HFFc6 (cell line): ENCODE measurements at places on chromosomes 1 and 21.

DNA sequence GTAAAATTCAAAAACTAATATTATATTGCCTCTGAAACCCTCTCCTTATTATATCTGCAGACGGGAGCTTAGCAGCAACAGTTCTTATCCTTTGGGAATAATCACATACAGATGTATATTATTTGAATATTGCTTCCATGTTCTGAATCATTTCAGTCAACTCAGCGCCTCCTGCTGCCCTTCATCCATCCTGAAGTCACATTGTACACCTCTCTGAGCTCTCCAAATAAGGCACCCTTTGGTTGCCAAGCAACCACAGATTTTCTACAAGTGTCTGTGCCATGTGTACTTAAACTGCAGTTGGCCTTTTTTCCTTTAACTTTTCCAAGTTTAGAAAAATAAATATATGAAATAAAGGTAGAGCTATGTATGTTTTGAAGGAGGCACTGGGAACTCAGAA, 384.3 kb downstream of the LRRIQ3 start:
- H3K4me3 ChIP-seq, result no peak overlapping the region
- no peaks in the 10 kb centered on the region for H3K27me3 ChIP-seq
- H3K27ac ChIP-seq, result no peak overlapping the region
- no peaks in the 10 kb centered on the region for H3K4me1 ChIP-seq
- no peaks in the 10 kb centered on the region for H3K36me3 ChIP-seq

DNA sequence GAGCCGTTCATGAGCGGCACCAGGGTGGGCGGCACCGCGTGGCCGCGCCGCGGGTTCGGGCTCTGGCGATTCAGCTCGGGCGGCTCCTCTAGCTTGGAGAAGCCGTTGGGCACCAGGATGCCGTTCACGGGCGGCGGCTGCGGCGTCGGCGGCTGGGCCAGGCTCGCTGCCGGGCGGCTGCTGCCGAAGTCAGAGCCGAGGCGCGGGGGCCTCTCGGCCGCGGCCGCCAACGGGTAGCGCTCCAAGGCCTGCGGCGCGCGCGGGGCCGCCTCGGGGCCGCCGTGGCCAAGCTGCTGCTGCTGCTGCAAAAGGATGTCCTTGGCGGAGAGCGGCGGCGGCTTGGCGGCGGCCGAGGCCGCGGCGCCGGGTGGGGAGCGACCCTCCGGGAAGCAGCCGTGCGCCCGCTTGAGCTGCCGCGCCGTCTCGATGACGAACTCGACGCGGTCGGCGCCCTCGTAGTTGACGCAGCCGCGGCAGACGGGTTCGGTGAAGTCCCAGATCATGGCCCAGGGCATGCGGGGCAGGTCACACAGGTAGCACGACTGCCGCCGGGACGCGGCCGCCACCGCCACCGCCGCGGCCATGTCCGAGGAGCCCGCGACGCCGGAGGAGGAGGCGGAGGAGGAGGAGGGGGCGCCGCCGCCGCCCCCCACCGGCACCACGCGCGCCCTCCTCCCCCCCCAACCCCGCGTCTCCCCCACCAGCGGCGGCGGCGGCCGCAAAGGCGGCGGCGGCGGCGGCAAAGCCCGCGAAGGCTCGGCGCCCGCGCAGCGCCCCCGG, 877 bp downstream of the IRF2BP2 start:
- peak overlapping the region; percentile 63; the same call in 1 of the 2 replicates for H3K4me3 ChIP-seq
- DNase-seq, result no peak
- peaks cover 41% of the 10 kb centered on the region for H3K36me3 ChIP-seq
- H3K4me1 ChIP-seq, result peaks cover 69% of the 10 kb centered on the region

DNA sequence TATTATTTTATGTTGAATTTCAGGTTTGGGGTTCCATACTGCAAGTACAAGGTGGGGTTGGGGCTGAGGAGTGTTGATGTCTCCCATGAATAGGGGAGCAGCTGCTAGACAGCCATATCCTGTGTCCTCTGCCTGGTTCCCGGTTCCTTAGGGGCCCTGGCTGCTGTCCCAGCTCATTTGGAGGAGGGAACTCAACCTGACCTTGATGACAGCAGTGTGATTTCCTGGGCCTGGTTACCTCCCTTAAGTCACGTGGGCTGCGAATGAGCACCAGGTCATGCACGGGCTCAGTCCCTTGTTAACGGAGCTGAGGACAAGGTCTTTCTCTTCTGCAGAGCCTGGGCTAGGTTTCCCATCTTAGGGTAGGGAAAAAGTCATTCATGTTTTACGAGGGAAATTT, 85.1 kb downstream of the MTR start:
- no peak for DNase-seq
- H3K27me3 ChIP-seq, result no peaks in the 10 kb centered on the region
- no peaks in the 10 kb centered on the region for H3K4me1 ChIP-seq

DNA sequence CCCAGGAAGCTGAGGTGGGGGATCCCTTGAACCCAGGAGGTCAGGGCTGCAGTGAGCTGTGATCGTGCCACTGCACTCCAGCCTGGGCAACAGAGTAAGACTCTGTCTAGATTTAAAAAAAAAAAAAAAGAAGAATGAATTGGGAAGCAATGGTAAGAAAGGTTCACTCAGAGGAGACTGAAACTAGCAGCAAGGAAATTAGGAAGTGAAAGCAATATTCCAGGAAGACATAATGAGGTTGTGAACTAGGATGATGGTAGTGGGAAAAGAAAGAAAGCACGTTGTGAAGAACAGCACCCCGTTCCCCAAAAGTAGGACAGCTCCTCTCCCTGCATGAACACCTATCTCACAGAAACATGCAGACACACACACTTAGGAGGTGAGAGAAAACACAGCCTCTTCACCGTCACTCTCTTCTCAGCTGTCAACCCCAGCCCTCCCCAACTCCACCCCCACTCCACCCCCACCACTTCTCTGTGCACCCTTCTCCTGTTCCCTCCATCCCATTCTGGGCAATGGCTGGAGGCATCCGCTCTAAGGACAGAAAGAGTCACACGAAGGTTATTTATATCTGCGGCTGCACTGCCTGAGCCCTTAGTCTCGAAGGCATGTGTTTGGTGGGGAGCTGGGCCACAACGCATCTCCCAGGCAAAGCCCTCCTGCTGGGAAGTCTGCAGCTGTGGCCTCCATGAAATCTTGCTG, 101.8 kb upstream of the LPGAT1 start:
- H3K36me3 ChIP-seq, result no peaks in the 10 kb centered on the region
- H3K4me1 ChIP-seq, result peaks cover 17% of the 10 kb centered on the region
- H3K27me3 ChIP-seq, result peaks cover 4% of the 10 kb centered on the region
- no peak overlapping the region for H3K27ac ChIP-seq
- no peak for DNase-seq

DNA sequence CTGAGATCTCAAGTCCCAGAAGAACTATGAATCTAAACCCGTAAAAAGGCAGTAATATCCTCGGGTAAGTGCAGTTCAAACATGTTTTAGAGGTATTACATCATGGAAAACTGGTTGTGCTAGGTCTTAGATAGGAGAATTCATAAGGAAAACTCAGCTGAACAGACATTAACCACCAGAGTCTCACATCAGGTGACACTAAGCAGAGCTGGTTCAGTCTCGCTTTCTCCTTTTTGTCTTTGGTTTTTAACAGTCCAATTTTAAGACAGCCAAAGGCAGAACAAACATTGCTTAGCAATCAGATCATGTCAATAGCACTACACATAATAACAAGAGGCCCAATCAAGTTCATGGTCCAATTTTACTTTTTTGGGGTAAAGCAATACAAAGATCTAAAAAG, 63.1 kb upstream of the MUTYH start:
- no peak overlapping the region for H3K27ac ChIP-seq
- no peaks in the 10 kb centered on the region for H3K36me3 ChIP-seq

DNA sequence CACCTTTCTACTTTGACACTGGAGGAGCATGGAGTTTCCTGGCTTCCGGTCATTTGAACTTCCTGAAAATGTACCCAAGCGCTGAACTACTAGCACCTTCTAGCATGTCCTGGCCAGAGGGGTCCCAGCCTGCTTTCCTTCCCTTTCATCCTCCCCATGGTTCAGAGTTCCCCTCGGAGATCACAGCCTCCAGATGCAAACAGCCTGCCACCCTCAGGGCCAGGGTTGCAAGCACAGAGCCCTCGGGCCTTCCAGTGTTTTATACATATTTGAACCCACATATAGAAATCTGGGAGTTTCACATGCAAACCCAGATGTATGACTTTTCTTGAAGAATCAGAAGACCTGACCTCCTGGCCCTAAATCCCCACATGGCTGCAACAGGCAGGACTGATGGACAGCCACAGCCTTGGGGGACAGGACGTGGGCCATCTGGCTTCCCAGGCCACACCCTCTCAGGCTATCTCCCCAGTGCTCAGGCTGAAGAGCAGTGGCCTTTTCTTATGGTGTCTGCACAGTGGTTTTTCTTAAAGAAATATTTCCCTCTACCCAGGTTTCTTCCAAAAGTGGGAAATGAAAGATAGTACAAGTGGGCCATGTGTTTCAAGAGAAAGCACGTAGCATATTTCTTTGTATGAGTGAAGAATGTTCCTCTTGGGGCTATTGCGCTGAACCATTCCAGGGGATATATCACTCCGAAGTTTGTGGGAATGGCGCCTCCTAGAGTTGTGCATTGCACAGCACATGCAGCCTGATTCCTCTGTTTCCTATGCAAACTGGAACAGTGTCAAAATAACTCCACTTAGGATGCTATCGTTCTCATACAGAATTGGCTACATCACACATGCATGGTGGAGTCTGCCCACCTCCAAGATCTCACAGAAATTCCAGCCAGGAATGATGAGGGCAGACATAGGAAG, 232.0 kb upstream of the VAMP3 start:
- DNase-seq, result no peak
- no peak overlapping the region for H3K27ac ChIP-seq
- peaks cover 7% of the 10 kb centered on the region; the same call in 1 of the 2 replicates for H3K36me3 ChIP-seq
- peaks cover 1% of the 10 kb centered on the region for H3K27me3 ChIP-seq
- H3K4me1 ChIP-seq, result peaks cover 31% of the 10 kb centered on the region

GRCh38 chr1:175150596-175151319, 41.8 kb downstream of the KIAA0040 start:
- no peaks in the 10 kb centered on the region for H3K36me3 ChIP-seq
- H3K4me3 ChIP-seq, result no peak overlapping the region
- H3K4me1 ChIP-seq, result peaks cover 12% of the 10 kb centered on the region
- peaks cover 18% of the 10 kb centered on the region for H3K27me3 ChIP-seq
- no peak overlapping the region for H3K27ac ChIP-seq
- DNase-seq, result peak; percentile 22

DNA sequence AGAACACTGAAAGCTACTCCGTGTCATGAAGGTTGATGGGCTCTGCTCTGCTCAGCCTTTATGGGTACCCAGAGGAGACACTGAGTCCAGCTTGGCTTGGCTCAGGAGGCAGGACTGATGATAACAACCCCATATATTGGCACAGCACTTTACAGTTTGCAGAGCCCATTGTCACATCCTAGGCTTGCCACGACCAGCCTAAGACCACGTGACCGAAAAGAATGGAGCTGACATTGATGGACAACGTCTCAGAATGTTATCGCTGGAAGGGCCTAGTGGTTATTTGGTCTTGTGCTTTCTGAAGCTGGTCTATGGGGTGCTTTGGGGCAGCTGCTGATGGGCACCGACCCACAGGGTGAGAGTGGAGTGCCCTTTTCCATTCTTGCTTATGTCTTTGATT, 72.9 kb upstream of the RUNX3 start:
- DNase-seq, result no peak
- no peak overlapping the region for H3K4me3 ChIP-seq
- peaks cover 26% of the 10 kb centered on the region for H3K27me3 ChIP-seq
- no peak overlapping the region for H3K27ac ChIP-seq
- peaks cover 16% of the 10 kb centered on the region for H3K4me1 ChIP-seq
- no peaks in the 10 kb centered on the region for H3K36me3 ChIP-seq

DNA sequence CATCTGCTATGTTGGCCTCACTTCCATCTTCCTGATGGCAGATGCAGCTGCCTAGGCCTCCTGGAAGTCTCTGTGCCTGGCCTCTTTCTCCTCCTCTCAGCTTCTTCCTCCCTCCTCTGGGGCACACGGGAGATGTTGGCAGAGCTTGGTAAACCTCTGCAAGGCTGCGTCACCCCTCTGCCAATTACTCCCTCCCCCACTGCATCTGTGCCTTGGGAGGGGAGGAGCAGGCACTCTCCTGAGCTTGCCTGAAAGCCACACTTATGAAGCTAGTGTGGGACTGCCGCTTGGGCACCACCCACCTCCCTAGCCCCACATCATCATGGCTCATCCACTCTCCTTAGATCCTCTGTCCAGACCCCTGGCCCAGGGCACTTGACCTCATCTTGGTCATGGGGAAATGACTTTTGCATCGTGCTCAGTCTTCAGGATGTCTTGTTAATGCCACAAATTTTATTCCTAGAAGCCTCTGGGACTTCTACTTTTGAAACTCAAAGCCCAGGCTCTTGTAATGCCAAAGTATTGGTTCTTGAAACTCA, 7.3 kb upstream of the TMEM51 start:
- H3K27me3 ChIP-seq, result peaks cover 46% of the 10 kb centered on the region
- no peaks in the 10 kb centered on the region for H3K4me1 ChIP-seq
- no peak overlapping the region for H3K27ac ChIP-seq
- H3K36me3 ChIP-seq, result no peaks in the 10 kb centered on the region
- no peak for DNase-seq

- H3K27me3 ChIP-seq, result peaks cover 3% of the 10 kb centered on the region
- H3K4me3 ChIP-seq, result peak overlapping the region; percentile 62
- peaks cover 18% of the 10 kb centered on the region for H3K36me3 ChIP-seq
These were observed 49.3 kb downstream of the ADAMTS1 start for GRCh38 chr21:26795866-26796329.

- H3K4me1 ChIP-seq, result no peaks in the 10 kb centered on the region
- DNase-seq, result no peak
- H3K27me3 ChIP-seq, result no peaks in the 10 kb centered on the region; the same call in 1 of the 2 replicates
These were observed 16.6 kb upstream of the CLCA4 start for GRCh38 chr1:86530211-86530845.

GRCh38 chr1:183845681-183846080, 40.8 kb downstream of the RGL1 start:
- H3K4me3 ChIP-seq, result peak overlapping the region; percentile 22; the same call in 1 of the 2 replicates
- peaks cover 1% of the 10 kb centered on the region; the same call in 1 of the 2 replicates for H3K27me3 ChIP-seq
- peak overlapping the region; percentile 39 for H3K27ac ChIP-seq
- DNase-seq, result peak; percentile 19

DNA sequence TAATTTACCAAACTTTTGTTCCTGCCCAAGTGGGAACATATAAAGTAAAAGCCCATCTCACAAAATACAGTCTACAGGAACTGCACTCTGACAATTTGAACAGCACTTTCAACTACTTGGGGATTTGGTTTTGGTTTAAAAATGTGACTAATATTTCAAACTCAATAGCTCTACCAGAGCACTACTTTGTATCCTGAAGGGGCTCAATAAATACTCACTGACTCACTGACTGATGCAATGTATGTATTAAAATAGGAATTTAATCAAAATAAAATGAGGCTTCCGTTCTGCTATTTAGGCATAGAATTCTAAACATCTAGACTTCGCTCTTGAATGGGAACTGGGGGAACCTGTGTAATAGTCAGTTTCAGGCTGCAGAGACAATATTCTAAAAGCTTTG, 21.9 kb downstream of the EFCAB14 start:
- no peak for DNase-seq
- H3K36me3 ChIP-seq, result peaks cover 22% of the 10 kb centered on the region

- H3K27me3 ChIP-seq, result peaks cover 12% of the 10 kb centered on the region
- H3K4me1 ChIP-seq, result peaks cover 13% of the 10 kb centered on the region
- no peak for DNase-seq
- H3K4me3 ChIP-seq, result no peak overlapping the region
These were observed 53.2 kb upstream of the LRRC8D start for GRCh38 chr1:89767618-89768017.

- peaks cover 27% of the 10 kb centered on the region for H3K27me3 ChIP-seq
- peaks cover 14% of the 10 kb centered on the region for H3K4me1 ChIP-seq
- peaks cover 5% of the 10 kb centered on the region; the same call in 1 of the 2 replicates for H3K36me3 ChIP-seq
- H3K27ac ChIP-seq, result no peak overlapping the region
These were observed 76.8 kb upstream of the SOX13 start for GRCh38 chr1:203996126-203996525.
